ENCODE measurements at places on chromosomes 11 and 22.

GRCh38 chr11:111450480-111451320 is 61.5 kb downstream of the BTG4 start:
- no peak overlapping the region for H3K4me3 ChIP-seq
- H3K27me3 ChIP-seq = no peaks in the 10 kb centered on the region
- no peaks in the 10 kb centered on the region for H3K36me3 ChIP-seq
- no peak overlapping the region for H3K27ac ChIP-seq
- peaks cover 3% of the 10 kb centered on the region for H3K4me1 ChIP-seq
- no peak for DNase-seq

DNA sequence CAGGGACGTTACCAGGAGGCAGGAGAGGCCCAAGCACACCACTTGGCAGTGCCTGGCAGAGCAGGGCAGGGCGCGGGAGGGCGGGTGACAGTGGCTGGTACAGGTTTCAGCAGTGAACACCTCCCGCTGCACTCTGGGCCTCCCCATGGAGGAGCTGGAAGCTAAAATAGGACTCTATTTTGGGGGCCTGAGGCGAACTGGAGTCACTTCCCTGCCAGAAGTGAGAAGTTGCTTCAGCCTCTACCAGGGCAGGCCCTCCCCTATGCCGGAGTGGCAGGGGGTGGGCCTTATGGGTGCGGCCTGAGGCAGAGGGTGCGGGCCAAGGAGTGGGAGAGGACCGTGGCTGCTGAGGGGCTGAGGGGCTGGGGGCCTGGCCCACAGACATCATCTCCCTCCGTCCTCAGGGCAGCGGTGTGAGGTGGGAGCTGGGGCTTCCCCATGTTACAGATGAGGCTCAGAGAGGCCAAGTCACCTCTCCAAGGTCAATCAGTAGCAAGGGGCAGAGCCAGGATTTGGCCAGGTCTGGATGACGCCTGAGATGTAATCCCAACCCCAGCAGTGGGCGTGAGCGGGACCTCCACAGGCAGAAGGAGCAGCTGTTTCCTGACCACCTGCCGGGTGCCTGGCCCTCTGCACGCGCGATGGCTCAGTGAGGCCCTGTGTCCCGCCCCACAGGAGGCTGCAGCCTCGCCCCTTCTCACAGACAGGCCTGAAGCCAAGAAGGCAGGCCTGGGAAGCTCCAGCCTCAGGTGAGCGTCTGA is 39.3 kb downstream of the KCNJ4 start:
- peak; percentile 12 for DNase-seq
- H3K4me3 ChIP-seq = no peak overlapping the region
- H3K4me1 ChIP-seq = peaks cover 10% of the 10 kb centered on the region
- H3K27me3 ChIP-seq = no peaks in the 10 kb centered on the region
- H3K27ac ChIP-seq = no peak overlapping the region

GRCh38 chr11:123132881-123133280 is 62.2 kb downstream of the CLMP start:
- H3K4me1 ChIP-seq = peaks cover 3% of the 10 kb centered on the region
- H3K27ac ChIP-seq = no peak overlapping the region
- H3K27me3 ChIP-seq = no peaks in the 10 kb centered on the region
- no peak for DNase-seq

- H3K4me1 ChIP-seq = peaks cover 25% of the 10 kb centered on the region
- no peaks in the 10 kb centered on the region for H3K36me3 ChIP-seq
- H3K4me3 ChIP-seq = no peak overlapping the region
- H3K27me3 ChIP-seq = no peaks in the 10 kb centered on the region
- H3K27ac ChIP-seq = no peak overlapping the region
Measured at GRCh38 chr11:133942577-133942976, 14.2 kb downstream of the IGSF9B start.

- no peak overlapping the region for H3K27ac ChIP-seq
- no peaks in the 10 kb centered on the region for H3K36me3 ChIP-seq
- peaks cover 8% of the 10 kb centered on the region for H3K4me1 ChIP-seq
- no peak for DNase-seq
Measured at GRCh38 chr22:19527321-19527721, 3.1 kb upstream of the CLDN5 start.

GRCh38 chr11:130771708-130772107 is 144.6 kb downstream of the SNX19 start:
- H3K4me1 ChIP-seq = no peaks in the 10 kb centered on the region
- no peak overlapping the region for H3K27ac ChIP-seq
- H3K4me3 ChIP-seq = no peak overlapping the region
- DNase-seq = no peak

DNA sequence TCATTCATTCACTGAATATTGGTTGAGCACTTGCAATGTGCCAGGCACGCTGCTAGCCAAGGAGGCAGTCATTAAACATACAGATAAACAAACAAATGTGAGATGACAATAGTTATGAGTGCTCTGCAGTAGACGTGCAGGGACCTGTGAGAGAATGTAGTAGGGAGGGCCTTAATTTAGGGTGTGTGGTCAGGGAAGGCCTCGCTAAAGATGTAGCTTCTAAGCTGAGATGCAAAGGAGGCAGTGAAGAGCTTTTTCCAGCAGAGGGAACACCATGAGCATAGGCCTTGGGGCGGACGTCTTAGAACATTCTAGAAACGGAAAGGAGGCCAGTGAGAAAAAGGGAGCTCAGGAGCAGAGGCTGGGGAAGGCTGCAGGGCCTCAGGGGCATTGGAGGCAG is 789 bp upstream of the NCF4 start:
- DNase-seq = no peak
- no peaks in the 10 kb centered on the region for H3K36me3 ChIP-seq
- H3K4me1 ChIP-seq = peaks cover 3% of the 10 kb centered on the region
- no peaks in the 10 kb centered on the region for H3K27me3 ChIP-seq

DNA sequence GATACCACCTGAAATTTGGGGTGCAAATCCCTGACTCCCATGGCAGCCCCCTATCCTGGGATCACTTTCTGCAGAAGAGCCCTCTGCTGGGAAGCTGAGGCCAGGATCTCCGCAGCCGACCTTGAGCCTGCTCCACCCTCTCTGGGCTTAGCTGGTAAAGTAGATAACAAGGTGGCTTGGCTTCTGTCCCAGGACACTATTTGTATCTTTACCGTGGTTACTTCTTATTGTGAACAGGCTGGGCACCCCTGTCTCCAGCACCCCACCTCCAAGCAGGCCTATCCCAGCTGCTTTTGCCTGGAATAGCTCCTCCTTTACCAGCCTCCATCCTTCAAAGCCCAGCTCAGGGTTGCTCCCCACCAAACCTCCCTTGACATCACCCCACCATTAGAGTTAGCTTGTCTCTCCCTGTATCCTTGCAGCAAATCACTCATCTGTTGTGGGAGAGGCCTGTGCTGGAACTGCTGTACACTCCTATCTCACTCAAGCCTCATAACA is 35.2 kb upstream of the P2RY2 start:
- H3K27me3 ChIP-seq = no peaks in the 10 kb centered on the region
- H3K4me3 ChIP-seq = no peak overlapping the region
- no peak overlapping the region for H3K27ac ChIP-seq
- H3K36me3 ChIP-seq = no peaks in the 10 kb centered on the region

- H3K4me1 ChIP-seq = peaks cover 11% of the 10 kb centered on the region
- no peak for DNase-seq
- H3K27ac ChIP-seq = no peak overlapping the region
- no peaks in the 10 kb centered on the region for H3K27me3 ChIP-seq
Measured at GRCh38 chr22:35477911-35478582, 62.6 kb upstream of the RASD2 start.

GRCh38 chr11:117733316-117733715 is 63.7 kb downstream of the DSCAML1 start:
- no peak overlapping the region for H3K27ac ChIP-seq
- no peaks in the 10 kb centered on the region for H3K27me3 ChIP-seq
- no peaks in the 10 kb centered on the region for H3K36me3 ChIP-seq
- no peak for DNase-seq

GRCh38 chr11:123362186-123362585 is 67.9 kb upstream of the GRAMD1B start:
- no peaks in the 10 kb centered on the region for H3K4me1 ChIP-seq
- H3K27me3 ChIP-seq = no peaks in the 10 kb centered on the region
- DNase-seq = no peak
- H3K36me3 ChIP-seq = no peaks in the 10 kb centered on the region
- no peak overlapping the region for H3K27ac ChIP-seq

- no peaks in the 10 kb centered on the region for H3K36me3 ChIP-seq
- no peaks in the 10 kb centered on the region for H3K27me3 ChIP-seq
- no peak overlapping the region for H3K27ac ChIP-seq
- H3K4me1 ChIP-seq = peaks cover 11% of the 10 kb centered on the region
- no peak for DNase-seq
Measured at GRCh38 chr11:43948341-43949225, 6.1 kb downstream of the C11orf96 start.

GRCh38 chr11:35057926-35058668 is 80.9 kb upstream of the CD44 start:
- H3K4me1 ChIP-seq = no peaks in the 10 kb centered on the region
- no peak overlapping the region for H3K4me3 ChIP-seq
- H3K27me3 ChIP-seq = no peaks in the 10 kb centered on the region
- no peak for DNase-seq

DNA sequence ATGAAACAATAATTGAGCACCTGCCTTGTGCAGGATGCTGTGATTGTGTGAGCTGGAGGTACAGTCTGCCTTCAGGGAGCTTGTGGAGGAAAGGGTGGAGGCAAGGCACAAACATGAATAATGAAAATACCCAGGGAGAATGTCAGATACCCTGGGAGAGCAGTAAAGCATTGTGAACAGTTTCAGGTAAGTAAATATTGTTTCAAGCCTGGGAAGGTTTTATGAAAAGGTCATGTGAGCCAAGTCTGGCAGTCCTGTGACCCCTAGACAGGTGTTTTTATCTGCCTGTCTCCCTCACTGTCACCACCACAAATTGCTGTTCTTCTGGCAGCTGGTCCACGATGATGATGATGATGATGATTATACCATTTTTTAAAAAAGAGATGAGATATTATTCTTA is 32.0 kb downstream of the SPECC1L start:
- no peaks in the 10 kb centered on the region for H3K36me3 ChIP-seq
- peaks cover 15% of the 10 kb centered on the region for H3K4me1 ChIP-seq
- H3K27ac ChIP-seq = peak overlapping the region; percentile 28
- H3K4me3 ChIP-seq = no peak overlapping the region
- DNase-seq = no peak

GRCh38 chr11:70503468-70504221 is 105.3 kb downstream of the CTTN start:
- no peak for DNase-seq
- H3K27ac ChIP-seq = no peak overlapping the region

GRCh38 chr11:120564573-120565311 is 53.2 kb downstream of the GRIK4 start:
- peaks cover 16% of the 10 kb centered on the region for H3K4me1 ChIP-seq
- H3K27ac ChIP-seq = no peak overlapping the region
- H3K36me3 ChIP-seq = no peaks in the 10 kb centered on the region
- no peaks in the 10 kb centered on the region for H3K27me3 ChIP-seq

DNA sequence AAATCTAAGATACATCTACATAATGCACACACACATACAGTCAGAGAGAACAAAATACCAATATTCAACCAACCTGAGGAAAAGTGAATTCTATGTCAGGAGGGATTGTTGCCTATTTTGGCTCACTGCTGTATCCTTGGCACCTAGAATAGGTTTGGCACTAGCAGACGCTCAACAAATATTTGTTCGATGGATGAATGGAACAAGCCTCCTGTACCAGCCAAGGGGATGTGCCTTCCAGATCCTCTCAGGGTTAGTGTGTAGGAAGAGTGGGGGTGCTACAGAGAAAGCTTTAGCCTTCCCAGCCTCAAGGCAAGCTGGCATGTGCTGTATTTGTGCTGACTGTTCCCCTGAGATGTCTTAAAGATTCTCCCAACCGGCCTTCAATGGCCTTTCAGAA is 23.3 kb upstream of the POU2AF1 start:
- H3K4me1 ChIP-seq = no peaks in the 10 kb centered on the region
- H3K36me3 ChIP-seq = no peaks in the 10 kb centered on the region
- no peaks in the 10 kb centered on the region for H3K27me3 ChIP-seq
- no peak for DNase-seq
- H3K4me3 ChIP-seq = no peak overlapping the region
- H3K27ac ChIP-seq = no peak overlapping the region

DNA sequence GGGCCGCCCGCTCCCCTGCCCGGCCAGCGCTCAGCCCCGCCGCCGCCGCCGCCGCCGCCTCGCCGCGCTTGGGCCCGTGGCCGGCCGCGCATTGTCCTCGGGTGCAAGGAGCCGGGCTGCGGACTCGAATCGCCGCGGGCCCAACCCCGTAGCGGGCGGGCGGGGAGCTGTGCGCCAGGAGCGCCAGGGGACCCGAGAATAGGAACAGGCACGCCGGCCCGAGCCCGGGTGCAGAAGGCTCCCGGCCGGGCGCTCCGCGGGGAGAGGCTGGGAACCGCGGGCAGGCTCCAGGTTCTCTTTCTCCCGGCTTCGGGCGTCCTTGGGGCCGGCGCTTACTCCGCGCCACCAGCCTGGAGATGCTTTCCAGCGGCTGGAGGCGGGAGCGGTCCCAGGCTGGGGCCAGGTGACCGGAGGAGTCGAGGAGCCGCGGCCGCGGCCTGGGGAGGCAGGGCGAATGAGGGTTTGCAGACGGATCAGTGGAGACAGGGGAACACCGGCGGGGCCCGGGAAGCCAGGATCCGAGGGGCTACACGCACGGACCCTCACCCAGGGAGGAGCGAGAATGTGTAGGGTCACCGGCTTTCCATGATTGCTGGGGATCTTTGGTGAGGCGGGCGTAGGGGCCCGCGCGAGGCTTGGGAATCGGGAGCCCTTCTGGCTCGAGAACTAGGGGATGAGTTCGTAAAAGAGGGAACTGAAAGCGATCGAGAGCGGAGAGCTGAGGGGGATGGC is 726 bp downstream of the PKNOX2 start:
- H3K27ac ChIP-seq = peak overlapping the region; percentile 93
- peaks cover 28% of the 10 kb centered on the region for H3K4me1 ChIP-seq
- DNase-seq = no peak

GRCh38 chr11:72771507-72771906 is 19.3 kb upstream of the ARAP1 start:
- no peaks in the 10 kb centered on the region for H3K36me3 ChIP-seq
- peaks cover 3% of the 10 kb centered on the region for H3K4me1 ChIP-seq
- H3K27ac ChIP-seq = no peak overlapping the region
- no peak for DNase-seq

DNA sequence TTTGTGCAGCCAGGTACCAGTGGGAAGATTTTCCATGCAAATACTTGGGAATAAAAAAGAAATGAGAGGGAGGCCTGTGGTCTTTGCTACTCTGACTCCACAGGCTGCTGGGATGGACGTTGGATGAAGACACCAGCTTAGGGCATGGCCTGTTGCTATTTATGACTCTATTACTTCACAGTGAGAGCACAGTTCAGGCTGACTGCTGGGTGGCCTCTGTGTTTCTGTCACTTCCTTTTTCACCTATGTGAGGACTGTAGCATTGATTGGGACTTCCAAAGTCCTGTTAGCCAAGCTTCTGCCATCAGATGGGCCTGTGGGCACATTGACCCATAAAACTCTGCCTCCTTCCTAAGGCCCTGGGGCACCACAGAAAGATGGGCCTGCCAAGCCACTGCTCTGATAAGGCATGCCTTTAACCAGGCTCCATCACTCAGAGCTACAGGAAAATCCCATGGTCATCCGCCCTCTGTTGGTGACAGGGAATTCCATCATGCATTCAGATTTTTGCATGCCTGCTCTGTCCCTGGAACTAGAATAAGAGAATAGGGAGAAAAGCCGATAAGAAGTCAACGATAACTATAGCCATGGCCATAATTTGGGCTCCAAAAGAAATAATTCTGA is 64.6 kb downstream of the KCNJ1 start:
- H3K27ac ChIP-seq = no peak overlapping the region
- no peak for DNase-seq
- no peaks in the 10 kb centered on the region for H3K36me3 ChIP-seq
- no peaks in the 10 kb centered on the region for H3K4me1 ChIP-seq
- no peak overlapping the region for H3K4me3 ChIP-seq

Measured in testis (tissue), 5 donors.